Stimulated activated CD8-positive, alpha-beta memory T cell treated with anti-CD3 and anti-CD28 coated beads, Interleukin-15, amount 100 ng/mL, for 24 hours (primary cell): ENCODE measurements at places on chromosomes 3 and 15.
A peak's percentile ranks its signal among the peaks of the same experiment; 100 is the strongest.

DNA sequence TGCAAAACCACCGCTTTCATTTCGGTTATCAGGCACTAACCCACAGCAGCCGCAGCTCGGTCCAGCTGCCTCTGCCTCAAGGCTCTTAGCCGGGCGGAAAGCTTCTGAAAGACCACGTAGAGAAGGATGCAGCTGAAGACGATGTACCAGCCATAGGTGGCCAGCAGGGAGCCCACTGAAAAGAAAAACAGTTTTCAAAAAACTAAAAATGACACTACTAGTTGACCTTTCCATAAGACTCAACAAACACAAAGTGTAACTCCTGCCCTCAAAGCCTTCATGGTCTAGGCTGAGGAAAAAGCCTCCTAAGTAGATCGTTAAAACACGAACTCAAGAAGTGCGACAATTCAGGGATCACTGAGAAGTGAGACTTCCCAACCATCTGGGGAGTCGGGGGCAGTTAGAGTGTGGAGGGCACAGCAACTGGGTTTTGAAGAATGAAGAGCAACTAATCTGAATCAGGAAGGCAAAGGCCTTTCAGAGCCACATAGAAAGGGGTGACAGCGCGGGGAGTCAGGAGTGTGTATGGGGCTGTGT is 716 bp downstream of the SELENOS start:
- no peak for DNase-seq

DNA sequence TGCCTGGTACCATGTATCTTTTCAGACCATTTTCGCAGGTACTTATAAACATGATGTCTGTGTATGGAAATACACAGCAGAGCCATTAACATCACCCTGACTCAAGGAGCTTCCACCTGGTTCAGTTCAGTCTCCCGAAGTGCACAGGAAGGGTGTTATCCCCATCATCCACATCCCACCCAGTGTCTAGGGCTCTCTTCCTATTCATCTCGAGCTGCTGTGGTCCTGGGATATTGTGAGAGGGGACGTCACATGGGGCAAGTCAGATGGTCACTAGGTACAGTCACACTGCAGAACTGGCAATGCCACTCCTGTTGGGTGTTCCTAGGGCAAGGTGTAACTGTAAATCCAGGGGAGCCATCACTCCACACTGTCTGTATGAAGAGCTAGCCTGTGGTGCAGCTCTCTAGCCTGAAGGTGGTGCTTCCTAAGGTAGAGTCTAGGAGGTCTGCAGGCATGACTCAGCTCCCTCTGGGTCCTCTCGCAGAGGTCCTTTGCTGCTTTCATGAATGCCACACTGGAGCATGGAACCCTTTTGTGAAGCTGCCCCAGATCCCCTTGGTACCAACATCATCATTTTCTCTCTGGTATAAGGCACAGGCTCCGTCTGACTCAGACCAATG is 13.9 kb downstream of the ISLR2 start:
- no peak for DNase-seq

- no peak for DNase-seq
Measured at GRCh38 chr15:52028431-52029093, 9.5 kb downstream of the MAPK6 start.

DNA sequence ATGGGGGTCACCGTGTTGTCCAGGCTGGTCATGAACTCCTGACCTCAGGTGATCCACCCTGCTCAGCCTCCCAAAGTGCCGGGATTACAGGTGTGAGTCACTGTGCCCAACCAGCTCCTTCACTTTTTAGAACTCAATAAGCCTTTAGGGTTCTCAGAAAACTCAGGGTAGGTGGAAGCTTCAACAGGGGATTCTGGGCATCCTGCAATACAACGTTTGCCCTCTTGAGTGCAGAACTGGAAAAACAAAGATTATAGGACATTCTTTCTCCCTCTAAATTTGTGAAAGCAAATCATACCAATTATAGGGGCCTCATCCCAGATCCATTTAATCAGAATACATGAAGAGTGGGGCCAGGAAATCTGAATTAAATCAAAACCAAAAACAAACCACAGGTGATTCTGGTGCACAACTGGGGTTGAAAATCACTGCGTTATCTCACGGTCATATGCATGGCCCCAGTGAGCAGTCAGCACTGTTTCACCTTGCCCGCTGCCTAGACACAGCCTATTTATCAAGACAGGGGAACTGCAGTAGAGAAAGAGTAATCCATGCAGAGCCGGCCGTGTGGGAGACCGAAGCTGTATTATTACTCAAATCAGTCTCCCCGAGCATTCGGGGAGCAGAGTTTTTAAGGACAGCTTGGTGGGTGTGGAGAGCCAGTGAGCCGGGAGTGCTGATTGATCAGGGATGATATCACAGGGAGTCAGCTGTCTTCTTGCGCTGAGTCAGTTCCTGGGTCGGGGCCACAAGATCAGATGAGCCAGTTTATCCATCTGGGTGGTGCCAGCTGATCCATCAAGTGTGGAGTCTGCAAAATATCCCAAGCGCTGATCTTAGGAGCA is 58.4 kb downstream of the TMEM44 start:
- no peak for DNase-seq

GRCh38 chr15:89621547-89621946 is 33.7 kb downstream of the KIF7 start:
- no peak for DNase-seq

DNA sequence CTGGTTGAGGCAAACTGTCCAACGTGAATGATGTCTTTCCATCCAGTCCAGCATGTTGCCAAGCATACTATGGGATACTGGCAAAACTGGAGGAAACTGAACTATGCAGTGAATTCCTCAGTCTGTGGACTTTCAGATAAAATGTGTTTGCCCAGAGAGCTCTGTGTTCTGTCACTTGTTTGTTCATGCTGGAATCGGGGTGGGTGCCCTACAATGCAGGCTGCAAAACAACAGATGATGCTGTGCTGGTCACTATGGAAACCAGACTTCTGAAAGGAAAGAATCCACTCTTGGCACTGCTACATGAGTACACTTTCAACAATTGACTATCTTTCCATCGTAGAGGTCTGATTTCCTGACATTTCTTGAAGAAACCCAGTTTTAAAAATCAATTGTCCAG is 272.5 kb upstream of the ARHGEF26 start:
- DNase-seq: no peak

DNA sequence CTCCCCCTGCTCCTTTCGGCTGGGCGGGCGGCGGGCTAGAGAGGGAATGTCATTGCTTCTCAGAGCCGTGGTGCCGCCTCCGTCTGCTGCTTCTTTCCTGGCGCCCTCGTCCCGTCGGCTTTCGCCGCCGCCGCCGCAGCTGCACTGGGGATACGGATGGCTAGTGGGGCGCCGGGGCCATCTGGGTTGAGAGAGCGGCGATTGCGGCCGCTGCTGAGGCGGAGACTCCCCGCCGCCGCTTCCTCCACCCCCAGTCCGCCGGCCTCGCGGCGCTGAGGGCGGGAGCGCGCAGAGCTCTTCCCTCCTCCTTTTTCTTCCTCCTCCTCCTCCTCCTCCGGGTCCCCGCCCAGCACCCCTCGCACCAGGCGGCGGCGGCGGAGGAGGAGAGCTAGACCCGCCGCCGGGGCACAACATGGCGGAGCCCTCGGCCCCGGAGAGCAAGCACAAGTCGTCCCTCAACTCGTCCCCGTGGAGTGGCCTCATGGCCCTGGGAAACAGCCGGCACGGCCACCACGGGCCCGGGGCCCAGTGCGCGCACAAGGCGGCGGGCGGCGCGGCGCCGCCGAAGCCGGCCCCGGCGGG is at the start of gene STT3B:
STT3B (plus strand) TSS at position 339 of the 582 bp plus-strand sequence; CDS start at position 413, 74 bp downstream.
- peak; percentile 61 for DNase-seq

DNA sequence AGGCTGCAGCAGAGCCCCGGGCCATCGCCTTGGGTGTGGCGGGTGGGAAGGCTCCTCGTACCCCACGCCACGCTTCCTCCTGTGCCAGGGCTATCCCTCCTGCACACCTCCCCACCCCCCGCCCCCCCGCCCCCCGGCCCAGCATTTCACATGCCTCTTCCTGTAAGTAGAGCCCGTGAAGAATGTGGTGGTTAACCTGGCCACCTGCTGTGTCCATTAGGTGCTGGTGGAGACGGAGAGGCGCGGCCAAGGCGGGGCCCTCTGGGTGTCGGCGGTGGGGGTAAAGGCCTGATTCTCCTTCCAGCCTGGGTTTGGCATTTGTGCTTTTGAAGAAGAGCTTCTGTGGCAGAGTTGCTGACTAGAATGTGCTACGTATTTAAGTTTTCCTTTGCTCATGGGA is 127.8 kb downstream of the CHDH start:
- no peak for DNase-seq

DNA sequence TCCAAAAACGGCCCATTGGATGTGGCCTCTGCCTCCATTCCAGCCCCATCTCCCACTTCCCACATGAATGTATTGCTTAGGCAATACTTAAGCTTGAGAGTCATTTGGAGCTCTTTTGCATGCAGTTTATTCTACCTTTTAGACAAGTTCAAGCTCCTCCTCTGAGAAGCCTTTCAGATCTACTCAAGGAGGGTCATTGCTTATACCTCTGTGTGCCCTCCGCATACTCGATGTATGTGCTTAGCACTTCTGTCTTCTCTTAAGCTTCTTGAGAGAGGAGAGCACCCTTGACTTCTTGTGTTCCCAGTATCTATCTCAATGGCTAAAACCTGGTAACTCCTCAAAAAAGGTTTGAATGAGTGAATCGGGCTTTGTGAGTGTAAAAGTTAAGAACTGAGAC is 6.6 kb upstream of the UBE3A start:
- no peak for DNase-seq

DNA sequence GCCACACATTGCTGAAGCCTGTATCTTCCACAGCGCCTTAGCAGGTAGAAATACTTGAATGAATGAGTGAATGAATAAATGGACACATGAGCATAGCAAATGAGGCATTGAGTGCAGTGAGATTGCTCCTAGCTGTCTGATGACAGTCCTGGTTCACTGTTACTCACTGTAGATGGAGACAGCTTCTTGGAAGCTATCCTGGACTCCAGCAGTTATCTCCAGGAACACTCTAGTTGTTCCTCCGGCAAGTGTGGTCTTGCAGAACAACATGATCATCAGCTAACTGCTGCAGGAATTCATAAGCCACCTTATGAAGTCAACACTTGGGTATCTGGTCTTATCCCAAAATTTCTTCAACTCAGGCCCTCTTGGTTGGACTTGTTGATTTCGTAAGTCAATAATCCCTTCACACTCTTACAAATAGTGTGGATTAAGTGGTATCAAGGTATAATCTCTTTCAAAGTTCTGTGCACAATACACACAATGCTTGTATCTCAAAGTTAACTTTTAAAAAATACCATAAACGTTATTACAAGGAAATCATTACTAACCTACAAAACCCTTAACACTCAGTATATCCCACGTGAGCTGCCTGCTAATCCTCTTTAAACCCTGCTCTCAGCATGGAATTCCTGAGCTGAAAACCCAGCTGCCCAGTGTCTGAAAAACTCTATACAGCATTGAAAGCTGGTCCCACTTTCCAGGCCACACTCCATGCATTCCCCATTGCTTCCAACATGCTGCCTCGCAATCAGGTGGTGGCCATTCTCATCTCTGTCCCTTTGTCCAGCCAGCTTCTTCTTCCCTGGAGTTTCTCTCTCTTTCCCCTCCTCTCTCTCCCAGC is 14.4 kb upstream of the ZBTB38 start:
- no peak for DNase-seq

GRCh38 chr15:84572231-84572630 is 28.6 kb upstream of the ZSCAN2 start:
- no peak for DNase-seq

DNA sequence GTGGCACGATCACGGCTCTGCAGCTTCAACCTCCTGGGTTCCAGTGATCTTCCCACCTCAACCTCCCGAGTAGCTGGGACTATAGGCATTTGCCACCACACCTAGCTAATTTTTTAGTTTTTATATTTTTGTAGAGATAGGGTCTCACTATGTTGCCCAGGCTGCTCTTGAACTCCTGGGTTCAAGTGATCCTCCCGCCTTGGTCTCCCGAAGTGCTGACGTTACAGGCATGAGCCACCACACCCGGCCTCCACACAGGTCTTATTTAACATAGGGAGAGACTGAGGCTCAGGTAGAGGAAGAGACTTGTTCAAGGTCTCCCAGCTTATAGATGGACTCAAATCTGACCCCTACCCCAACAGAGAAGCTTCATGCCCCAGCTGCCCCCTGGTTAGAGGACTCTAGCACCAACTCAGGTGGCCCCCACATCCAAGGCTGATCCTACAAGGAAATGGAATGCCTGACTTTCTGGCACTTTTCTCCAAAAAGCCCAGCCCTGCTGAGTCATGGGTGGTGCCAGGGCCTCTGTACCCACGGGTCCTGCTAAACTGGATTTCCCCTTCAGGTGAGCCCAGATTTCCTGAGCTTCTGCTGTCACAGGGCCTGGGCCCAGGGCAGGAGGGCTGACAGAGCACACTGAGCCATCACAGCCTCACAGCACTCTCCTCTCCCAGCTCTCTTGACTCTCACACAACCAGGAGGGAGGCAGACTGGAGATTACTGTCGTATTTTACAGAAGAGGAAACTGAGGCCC is 5.6 kb downstream of the TMEM40 start:
- DNase-seq: no peak

DNA sequence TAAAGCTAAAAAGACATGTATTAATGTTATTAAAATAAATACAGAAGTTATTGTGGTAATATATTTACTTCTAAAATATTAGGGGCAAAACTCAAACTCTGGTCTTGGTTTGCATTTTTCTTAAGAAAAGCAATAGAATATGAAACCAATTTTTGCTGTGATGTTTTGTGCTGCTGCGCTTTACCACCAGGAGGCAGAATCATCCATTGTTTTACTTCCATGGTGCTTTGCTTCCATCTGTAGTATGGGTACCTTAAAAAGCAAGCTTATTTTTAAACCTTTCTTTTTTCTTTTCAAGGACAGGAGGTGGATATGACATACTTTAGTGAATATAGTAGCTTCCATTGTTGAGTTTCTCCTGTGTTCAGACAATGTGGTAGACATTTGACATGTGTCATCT is 46.6 kb upstream of the MRPL3 start:
- DNase-seq: no peak

GRCh38 chr15:86834115-86834863 is 754.6 kb downstream of the AGBL1 start:
- DNase-seq: no peak

DNA sequence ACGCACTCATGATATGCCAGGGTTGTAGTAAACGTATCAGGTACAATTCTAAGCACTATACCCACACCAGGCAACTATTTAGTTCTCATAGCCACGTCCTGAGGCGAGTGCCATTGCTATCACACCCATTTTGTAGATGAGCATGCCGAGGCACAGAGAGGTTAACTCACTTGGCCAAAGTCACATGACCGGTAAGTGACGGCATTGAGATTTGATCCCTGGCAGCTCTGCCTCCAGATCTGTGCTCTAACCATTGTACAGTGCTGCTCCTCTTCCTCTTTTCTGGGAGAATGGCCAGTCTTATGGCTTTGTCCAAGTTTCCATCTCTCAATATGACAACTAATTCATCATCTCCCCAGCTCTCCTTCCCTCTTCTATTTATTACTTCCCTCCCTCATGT is 18.9 kb upstream of the ATP2B2 start:
- DNase-seq: no peak

- no peak for DNase-seq
Measured at GRCh38 chr3:117939425-117940027, 1095.1 kb downstream of the IGSF11 start.

- DNase-seq: no peak
Measured at GRCh38 chr15:68295014-68295805, 17.7 kb downstream of the FEM1B start.
